Activated CD4-positive, alpha-beta memory T cell treated with anti-CD3 and anti-CD28 coated beads, Interleukin-2, amount 10 ng/mL, durations not matched to agents 7 days and 5 days (primary cell): ENCODE measurements at places on chromosomes 1 and 21. TPM values are rescaled to one million over a fixed set of nuclear protein-coding genes. Genes with fewer than 3 reads are reported as not detected.

- no peaks in the 10 kb centered on the region for H3K27me3 ChIP-seq
- no peak for DNase-seq
- H3K4me3 ChIP-seq, result no peak overlapping the region
- no peak overlapping the region for H3K27ac ChIP-seq
- H3K4me1 ChIP-seq, result no peaks in the 10 kb centered on the region
Observed at GRCh38 chr1:173925306-173926242, 8.4 kb upstream of the SERPINC1 start.

DNA sequence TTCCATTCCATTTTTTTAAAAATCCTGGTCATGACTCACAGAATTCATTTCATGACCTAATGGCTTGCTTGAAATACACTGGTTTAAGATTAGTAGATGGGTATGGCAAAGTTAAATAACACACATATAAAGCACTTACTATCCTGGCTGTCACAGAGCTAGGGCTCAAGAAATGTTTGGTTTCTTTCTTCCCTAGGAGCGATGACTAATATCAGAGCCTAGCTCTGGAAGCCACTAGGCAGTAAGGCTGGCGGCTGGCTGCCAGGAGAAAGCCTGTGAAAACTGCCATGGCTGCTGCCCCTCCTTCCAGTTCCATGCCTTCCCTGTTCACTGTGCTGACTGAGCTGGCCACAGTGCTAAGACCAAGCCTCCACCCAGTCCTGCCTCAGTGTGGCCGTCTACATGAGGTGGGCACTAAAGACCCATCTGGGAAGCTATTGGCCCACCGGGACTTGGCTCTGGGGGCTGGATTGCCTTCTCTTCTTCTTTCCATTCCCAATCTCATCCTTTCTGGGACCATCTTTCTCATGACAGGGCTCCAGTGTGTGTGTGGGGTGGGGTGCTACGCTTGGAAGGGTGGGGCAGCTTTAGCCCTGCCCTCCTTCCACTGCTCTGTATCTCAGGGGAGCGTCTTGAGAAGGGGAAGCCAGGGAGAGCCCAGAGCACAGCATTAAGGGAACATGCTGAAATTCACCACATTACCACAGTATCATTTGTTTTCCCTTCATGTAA, 10.8 kb upstream of the ASCL5 start:
- no peaks in the 10 kb centered on the region for H3K27me3 ChIP-seq
- no peak overlapping the region for H3K27ac ChIP-seq
- H3K4me1 ChIP-seq, result no peaks in the 10 kb centered on the region
- no peaks in the 10 kb centered on the region for H3K36me3 ChIP-seq

DNA sequence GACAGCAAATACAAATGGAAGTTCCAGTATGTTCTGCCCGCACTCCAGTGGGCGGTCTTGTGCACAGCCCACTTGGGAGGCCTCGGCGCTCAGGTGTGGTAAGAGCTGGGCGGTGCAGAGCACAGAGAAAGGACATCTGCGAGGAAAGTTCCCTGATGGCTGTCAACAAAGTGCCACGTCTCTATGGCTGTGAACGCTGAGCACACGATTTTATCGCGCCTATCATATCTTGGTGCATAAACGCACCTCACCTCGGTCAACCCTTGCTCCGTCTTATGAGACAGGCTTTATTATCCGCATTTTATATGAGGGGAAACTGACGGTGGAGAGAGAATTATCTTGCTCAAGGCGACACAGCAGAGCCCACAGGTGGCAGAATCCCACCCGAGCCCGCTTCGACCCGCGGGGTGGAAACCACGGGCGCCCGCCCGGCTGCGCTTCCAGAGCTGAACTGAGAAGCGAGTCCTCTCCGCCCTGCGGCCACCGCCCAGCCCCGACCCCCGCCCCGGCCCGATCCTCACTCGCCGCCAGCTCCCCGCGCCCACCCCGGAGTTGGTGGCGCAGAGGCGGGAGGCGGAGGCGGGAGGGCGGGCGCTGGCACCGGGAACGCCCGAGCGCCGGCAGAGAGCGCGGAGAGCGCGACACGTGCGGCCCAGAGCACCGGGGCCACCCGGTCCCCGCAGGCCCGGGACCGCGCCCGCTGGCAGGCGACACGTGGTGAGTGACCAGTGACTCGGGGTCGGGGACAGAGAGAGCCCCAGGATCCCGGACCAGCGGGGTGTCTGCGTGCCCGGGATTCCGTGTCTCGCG, at the start of gene IL12RB2:
IL12RB2 (plus strand) TSS at position 623 of the 810 bp plus-strand sequence. CDS start 12,496 bp downstream, outside the sequence.
- peaks cover 33% of the 10 kb centered on the region for H3K36me3 ChIP-seq
- peaks cover 72% of the 10 kb centered on the region for H3K4me1 ChIP-seq
- H3K4me3 ChIP-seq, result peak within 1 kb of the TSS; percentile 97
- H3K27ac ChIP-seq, result peak within 1 kb of the TSS; percentile 94

Gene ZBTB37
- 11.3 TPM for total RNA-seq

GRCh38 chr1:39287541-39287940, 83.0 kb downstream of the MACF1 start:
- no peaks in the 10 kb centered on the region for H3K27me3 ChIP-seq
- H3K27ac ChIP-seq, result no peak overlapping the region
- no peak overlapping the region for H3K4me3 ChIP-seq
- peaks cover 9% of the 10 kb centered on the region for H3K4me1 ChIP-seq
- no peak for DNase-seq
- peaks cover 81% of the 10 kb centered on the region for H3K36me3 ChIP-seq

DNA sequence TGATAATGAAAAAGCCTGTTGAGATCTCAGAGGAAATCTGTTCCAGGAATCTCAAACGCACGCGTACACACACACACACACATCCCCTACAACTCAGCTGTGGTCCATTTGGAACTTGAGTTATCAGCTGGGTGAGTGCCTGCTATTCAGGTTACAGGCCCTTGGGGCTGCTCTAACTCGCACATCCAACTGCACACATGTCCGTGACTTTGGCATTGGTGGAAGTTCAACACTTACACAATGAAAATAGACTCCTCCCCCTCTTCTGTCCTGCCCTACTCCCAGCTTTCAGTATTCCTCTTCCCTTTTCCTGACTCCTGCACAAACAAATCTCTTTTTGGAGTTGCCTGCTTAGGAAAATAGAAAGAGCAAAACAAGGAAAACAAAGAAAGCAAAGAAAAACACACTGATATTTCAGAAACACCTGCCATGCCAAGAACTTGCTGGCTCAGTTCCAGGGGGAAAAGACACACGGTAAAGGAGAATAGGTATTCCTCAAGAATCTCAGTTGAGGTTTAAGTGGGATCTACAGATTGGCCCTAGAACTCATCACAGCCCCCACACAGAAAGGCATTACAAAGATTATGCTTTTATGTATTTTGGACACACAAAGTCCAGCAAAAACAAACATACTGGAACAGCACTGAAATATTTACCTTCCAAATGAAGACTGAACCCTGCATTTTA, 140.9 kb downstream of the TGFBR3 start:
- H3K36me3 ChIP-seq, result peaks cover 74% of the 10 kb centered on the region
- no peak overlapping the region for H3K4me3 ChIP-seq
- H3K4me1 ChIP-seq, result peaks cover 12% of the 10 kb centered on the region

Gene NTMT2
- total RNA-seq, result not detected

DNA sequence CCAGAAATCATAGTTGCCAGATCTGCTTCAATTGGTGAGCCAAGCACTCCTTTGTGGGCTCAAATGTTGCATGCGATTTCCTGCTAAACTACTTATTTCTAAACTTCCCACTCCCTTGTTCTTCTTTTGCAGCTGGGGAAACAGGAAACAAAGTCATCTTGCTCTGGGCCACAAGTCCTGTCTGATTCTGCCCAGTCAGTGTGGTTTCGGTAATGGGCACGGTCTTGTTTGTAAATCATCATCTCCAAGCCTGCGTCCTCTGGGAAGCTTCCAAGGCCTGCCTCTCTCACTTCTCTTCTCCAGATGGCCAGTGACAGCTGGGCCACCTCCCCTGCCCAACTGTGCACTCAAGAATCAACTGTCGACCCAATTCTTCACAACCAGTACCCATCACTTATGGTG, 4.4 kb downstream of the S100A8 start:
- no peak for DNase-seq
- H3K27me3 ChIP-seq, result peaks cover 29% of the 10 kb centered on the region
- no peak overlapping the region for H3K27ac ChIP-seq
- H3K4me1 ChIP-seq, result peaks cover 11% of the 10 kb centered on the region
- no peak overlapping the region for H3K4me3 ChIP-seq
- H3K36me3 ChIP-seq, result no peaks in the 10 kb centered on the region

GRCh38 chr21:42548687-42549406, 35.2 kb downstream of the SLC37A1 start:
- DNase-seq, result no peak
- no peak overlapping the region for H3K4me3 ChIP-seq
- peaks cover 10% of the 10 kb centered on the region for H3K36me3 ChIP-seq
- no peak overlapping the region for H3K27ac ChIP-seq
- H3K27me3 ChIP-seq, result no peaks in the 10 kb centered on the region
- H3K4me1 ChIP-seq, result peaks cover 10% of the 10 kb centered on the region

Gene FCRL1
- not detected for total RNA-seq

DNA sequence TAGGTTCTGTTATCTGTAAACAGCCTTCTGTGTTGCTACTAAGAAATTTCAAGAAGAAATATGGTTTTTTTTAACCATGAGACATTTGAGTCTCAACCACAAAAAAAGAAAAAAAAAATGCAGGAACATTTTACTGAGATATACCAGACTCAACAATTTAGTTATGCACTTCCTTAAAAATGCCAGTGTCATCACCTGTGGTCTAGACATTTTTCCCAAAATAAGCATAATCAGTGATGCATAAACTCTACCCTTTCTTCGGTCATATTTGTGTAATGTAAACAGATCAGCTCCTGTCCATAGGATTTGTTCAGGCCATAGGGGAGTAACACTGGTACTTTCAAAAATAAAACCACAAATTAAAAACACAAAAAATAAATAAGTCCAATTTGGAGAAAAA, 122.6 kb upstream of the TNFSF4 start:
- peaks cover 25% of the 10 kb centered on the region for H3K4me1 ChIP-seq
- DNase-seq, result no peak
- no peaks in the 10 kb centered on the region for H3K36me3 ChIP-seq
- H3K27me3 ChIP-seq, result no peaks in the 10 kb centered on the region
- H3K27ac ChIP-seq, result no peak overlapping the region
- H3K4me3 ChIP-seq, result no peak overlapping the region

GRCh38 chr1:209727785-209728184, 23.1 kb downstream of the HSD11B1 start:
- peaks cover 31% of the 10 kb centered on the region for H3K4me1 ChIP-seq
- H3K27me3 ChIP-seq, result no peaks in the 10 kb centered on the region
- no peak overlapping the region for H3K27ac ChIP-seq

Gene CFHR3
- total RNA-seq, result not detected

DNA sequence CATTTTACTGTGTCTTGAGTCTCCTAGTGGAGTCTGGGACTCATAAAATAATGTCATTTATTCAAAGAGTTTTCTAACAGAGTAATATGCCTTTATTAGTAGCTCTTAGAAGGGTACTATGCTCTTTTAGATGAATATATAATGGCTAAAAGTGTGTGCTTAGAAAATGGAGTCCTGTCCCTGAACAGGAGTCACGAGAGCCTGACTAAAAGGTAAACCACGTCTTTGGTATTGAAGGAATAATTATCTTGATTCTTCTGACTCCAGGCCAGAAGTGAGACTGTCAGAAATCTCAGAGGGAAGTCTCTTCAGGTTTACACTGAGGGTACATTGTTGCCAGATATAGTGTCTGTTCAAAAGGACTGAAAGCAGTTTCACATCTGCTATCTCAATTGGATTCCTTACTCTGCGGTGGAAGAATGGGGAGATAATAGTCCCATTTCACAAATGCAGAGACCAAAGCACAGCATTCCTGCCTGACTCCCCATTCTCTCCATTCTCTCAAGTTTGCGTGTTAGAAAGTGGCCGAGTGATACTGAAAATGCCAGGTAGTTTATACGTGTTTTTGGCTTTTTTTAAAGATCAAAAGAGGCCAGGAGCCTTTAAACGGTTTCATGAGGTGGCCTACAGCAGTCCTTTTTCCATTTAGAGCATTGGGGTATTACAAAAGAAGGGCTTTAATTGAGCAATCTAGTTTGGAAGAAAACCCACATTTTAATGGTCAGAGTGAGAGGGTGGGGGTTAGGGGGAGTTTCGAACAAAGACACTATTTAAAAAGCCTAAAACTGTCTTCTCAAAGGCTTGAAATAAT, 176.6 kb downstream of the VPS13D start:
- no peak overlapping the region for H3K27ac ChIP-seq
- peaks cover 56% of the 10 kb centered on the region for H3K36me3 ChIP-seq
- H3K4me1 ChIP-seq, result peaks cover 10% of the 10 kb centered on the region
- H3K27me3 ChIP-seq, result no peaks in the 10 kb centered on the region
- no peak overlapping the region for H3K4me3 ChIP-seq

Gene MPL
- not detected for total RNA-seq

- H3K36me3 ChIP-seq, result peaks cover 6% of the 10 kb centered on the region
- no peak for DNase-seq
- H3K27me3 ChIP-seq, result no peaks in the 10 kb centered on the region
- H3K27ac ChIP-seq, result no peak overlapping the region
- H3K4me3 ChIP-seq, result no peak overlapping the region
- peaks cover 26% of the 10 kb centered on the region for H3K4me1 ChIP-seq
Observed at GRCh38 chr1:54353959-54354358, 52.2 kb downstream of the SSBP3 start.

DNA sequence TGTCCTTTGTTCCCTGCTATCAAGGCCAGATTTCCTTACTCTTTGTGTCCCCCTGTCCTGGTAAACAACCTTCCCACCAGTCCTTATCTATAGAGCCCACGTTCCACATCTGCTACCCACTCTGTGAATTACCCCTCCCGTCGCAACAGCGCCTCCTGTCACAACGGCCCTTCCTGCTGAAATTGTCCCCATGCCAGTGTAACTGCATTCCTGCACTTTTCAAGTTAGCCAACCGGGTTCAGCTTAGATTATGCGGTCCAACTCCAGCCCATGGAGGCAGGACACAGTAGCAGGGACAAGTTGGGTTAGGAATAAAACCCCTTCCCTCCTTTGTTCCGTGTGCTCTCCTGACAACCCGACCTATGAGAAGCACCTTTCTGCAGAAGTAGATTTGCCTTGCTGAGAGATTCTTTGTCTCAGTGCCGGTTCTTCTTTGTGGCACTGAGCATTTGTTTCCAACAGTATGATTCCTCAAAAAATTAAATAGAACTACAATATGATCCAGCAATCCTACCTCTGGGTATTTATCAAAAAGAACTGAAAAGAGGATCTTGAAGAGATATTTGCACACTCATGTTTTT, 180.3 kb downstream of the PTBP2 start:
- no peak overlapping the region for H3K27ac ChIP-seq
- H3K4me3 ChIP-seq, result no peak overlapping the region
- no peaks in the 10 kb centered on the region for H3K27me3 ChIP-seq
- H3K36me3 ChIP-seq, result no peaks in the 10 kb centered on the region

DNA sequence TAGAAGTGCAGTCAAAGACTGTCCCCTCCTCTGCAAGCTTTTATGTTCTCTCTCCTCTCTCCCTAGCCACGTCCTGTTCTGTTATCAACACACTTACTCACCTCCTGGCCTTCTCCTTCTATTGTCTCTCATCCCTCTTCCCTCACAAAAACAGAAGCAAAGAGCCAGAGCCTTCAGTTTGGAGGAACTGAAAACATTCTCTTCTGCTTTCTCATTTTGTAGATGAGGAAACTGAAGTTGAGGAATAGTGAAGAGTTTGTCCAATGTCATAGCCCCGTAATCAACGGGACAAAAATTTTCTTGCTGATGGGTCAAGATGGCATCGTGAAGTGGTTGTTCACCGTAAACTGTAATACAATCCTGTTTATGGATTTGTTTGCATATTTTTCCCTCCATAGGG, 1.9 kb downstream of the NLRP3 start:
- no peak overlapping the region for H3K4me3 ChIP-seq
- no peak for DNase-seq
- H3K36me3 ChIP-seq, result no peaks in the 10 kb centered on the region
- H3K4me1 ChIP-seq, result peaks cover 28% of the 10 kb centered on the region

Gene PRR9
- total RNA-seq, result not detected
